ENCODE measurements at places on chromosomes 2 and 18.

DNA sequence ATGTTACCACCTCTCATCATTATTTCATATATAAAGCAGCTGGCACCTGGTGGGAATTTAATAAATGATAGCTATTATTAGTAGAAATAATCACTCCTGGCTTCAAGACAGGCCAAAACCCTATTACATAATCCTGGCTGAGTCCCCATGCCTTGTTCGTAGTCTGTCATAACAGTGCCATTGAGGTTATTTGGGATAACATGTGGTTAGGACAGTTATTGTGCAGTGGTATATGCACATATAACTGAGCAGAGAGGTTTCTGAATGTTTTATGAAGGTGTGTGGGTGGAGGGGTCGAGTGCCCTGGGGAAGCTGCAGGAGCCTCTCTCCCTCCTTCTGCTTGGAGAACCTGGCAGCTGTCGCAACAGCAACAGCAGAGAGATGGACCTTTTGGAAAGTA is 162.4 kb upstream of the NABP1 start:
- DNase-seq, result no peak

- DNase-seq, result no peak
Measured at GRCh38 chr2:231662811-231663457, 45.4 kb upstream of the PTMA start.

- no peak for DNase-seq
Measured at GRCh38 chr2:83051538-83052170, 1407.4 kb downstream of the SUCLG1 start.

DNA sequence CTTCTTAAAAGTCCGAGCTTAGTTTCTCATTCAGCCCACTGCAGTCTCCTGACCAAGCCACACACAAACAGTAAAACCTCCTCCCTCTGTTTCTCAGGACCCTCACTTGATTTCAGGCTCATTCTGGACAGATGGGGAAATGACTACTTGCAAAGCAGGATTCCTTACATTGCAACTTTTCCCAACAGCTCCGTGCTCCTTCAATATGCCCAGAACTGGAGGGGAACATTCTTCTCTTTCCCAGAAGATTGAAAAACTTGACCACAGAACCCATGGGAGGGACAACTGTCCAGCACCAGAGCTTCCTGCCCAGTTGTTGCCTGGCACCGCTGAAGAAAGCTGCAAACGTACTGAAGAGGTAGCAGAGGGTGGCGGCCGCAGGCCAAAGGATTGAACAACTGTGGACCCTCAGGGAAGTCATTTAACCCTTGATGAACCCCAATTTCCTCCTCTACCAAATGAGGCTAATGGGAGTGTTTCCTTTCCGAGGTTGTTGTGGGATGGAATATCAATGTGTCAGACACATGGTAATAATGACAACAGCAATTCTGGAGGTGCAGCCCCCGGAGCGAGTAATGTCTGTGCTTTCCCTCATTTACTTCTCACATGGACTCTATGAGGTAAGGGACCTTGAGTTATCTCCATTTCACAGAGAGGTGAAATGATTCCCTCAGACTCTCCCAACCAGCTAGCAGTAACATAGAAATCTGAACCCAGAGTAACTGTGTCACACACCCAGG is 25.0 kb downstream of the BCL11A start:
- no peak for DNase-seq

- DNase-seq, result no peak
Measured at GRCh38 chr2:170953941-170954340, 24.9 kb downstream of the GORASP2 start.

- DNase-seq, result no peak
Measured at GRCh38 chr18:10230072-10230471, 224.4 kb upstream of the APCDD1 start.
